ENCODE measurements at places on chromosomes 7 and 10. TPM values are rescaled to one million over a fixed set of nuclear protein-coding genes. Genes with fewer than 3 reads are reported as not detected.

C10orf67 gene
- 0.16 TPM for total RNA-seq

ABCB4 gene
- 0.47 TPM for total RNA-seq

DNA sequence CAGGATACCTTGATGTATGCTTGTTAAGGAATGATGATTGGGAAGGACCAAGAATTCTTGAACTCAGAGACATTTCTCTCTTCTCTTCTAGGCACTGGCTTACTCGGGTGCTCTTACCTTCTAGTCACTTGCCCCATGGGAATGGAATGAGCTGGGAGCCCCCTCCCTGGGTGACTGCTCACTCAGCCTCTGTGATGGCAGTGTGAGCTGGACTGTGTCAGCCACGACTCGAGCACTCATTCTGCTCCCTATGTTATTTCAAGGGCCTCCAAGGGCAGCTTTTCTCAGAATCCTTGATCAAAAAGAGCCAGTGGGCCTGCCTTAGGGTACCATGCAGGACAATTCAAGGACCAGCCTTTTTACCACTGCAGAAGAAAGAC lies 10.7 kb downstream of the ZDHHC16 start:
- no peak for DNase-seq

LRRC18 gene
- total RNA-seq, result not detected

DNA sequence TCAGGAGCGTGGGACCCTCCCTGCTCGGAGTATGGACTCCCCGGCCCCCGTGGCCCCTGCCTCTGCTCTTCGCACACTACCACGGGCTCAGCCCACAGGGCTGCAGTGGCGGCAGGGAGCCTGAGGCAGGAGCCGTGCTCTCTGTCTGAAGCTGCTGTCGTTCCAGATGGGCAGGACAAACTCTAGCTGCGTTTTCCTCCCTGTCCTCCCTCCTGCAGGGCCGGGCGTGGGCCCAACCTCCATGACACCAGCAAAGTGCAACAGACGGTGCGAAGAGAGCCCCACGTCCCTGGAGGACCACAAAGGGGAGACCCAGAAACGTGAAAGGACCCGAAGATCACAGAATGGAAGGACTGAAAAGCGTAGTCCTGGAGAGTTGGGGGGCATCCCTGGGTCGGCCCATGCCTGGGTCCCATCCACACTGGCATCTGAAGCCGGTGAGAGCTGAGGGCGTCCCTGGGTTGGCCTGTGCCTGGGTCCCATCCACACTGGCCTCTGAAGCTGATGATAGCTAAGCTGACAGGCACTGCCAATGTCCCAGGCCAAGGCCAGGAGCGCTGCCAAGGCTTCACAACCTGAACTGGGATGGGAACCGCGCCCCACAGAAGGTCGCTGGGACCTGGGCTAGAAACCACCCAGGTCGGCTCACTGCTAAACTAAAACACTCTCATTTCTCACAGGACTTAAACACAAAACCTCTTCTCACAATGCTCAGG lies 267.0 kb downstream of the MAD1L1 start:
- DNase-seq, result no peak

PON1 gene
- total RNA-seq, result not detected

DNA sequence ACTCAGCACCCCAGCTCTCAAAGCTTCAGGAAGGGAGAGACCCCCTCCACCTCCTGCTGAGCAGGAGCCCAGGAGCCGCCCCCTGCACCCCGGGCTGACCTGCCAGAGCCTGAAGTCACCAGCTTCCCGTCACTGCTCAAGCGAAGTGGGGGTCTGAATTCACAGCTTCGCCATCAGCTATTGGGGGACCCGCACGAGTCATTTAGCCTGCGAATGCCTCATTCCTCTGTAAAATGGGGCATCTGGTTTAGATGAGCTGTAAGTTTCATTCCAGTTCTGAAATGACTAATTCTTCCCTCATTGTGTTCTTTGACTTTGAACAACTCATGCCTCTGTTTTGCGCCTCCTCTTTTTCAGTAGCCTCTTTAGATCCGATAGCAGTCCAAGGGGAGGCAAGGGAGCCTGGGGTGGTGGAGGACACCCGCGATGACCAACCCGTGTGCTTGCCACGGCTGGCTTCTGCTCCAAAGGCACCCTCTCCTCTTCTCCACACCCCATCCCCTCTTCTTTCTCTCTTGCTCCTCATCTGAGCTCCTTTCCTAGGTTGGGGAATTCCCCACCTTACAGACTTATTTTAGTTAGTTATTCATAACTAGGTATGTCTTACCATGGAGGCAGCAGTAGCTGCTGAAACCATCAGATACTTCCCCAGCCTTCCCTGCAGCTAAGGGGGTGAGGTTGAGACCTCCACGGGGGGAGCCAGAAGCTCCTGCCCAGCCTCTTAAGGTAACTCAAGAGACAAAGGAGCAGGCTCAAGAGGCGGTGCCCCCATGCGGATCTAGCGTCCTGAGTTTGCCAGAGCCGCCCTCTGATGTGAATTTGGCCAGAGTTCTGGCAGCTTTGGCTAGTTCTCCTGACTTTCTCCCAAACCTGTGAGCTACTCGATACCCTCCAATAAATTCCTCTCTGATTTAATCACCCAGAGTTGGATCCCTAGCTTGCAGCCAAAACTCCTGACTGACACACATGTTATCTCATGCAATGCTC lies 47.7 kb downstream of the RBM17 start:
- no peak for DNase-seq

- DNase-seq, result no peak
These were observed 23.6 kb upstream of the CREB3L2 start for GRCh38 chr7:138025215-138026186.

All from occipital lobe (tissue), 3 donors.